Stimulated activated CD4-positive, alpha-beta T cell treated with anti-CD3 and anti-CD28 coated beads, Interleukin-12 subunit alpha, Interleukin-12 subunit beta, amount 100 ng/mL, for 48 hours (primary cell): ENCODE measurements at places on chromosomes 2 and 18.

DNA sequence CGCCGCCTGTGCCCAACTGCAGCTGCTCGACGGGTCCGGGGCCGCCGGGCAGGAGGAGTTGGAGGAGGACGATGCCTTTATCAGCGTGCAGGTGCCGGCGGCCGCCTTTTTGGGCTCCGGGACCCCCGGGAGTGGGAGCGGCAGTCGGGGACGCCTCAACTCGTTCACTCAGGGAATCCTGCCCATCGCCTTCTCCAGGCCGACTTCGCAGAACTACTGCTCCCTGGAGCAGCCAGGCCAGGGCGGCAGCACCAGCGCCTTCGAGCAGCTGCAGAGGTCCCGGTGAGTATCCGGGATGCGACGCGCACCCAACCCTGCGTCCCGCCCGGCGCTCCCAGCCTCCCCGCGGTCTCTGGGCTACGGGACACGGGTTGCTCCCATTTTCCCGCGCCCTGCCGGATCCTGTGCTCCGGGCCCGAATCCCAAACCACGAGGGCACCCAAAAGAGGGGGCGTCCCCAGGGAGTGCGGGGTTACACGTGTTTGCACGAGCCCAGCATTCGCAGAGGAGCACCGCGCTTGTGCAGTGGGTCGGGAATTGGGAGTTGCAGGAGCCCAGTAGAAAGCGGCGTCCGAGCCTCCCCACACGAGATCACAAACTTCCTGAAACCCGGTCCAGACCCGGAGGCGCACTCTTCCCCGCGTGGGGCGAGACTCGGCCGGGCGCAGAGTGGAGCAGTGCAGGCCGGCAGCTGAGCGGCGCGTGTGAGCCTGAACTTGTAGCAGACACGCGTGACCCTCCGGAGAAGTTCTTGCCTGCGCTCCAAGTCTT lies 1.2 kb downstream of the CABLES1 start:
- peak; percentile 6 for DNase-seq

DNA sequence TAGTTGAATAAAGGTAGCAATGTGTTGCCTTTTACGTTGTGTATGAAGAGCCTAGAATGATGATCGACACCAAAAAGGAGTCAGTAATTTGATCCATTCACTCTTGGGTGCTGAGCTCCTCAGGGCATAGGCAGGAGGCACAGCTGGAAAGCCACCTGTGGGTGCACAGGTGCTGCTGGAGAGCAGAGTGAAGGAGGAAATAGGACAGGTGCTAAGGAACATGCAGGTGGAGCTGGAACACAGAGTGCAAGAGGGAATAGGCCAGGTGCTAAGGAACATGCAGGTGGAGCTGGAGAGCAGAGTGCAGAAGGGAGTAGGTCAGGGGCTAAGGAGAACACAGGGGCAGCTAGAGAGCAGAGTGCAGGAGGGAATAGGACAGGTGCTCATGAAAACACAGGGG lies 86.1 kb downstream of the SH3YL1 start:
- no peak for DNase-seq

DNA sequence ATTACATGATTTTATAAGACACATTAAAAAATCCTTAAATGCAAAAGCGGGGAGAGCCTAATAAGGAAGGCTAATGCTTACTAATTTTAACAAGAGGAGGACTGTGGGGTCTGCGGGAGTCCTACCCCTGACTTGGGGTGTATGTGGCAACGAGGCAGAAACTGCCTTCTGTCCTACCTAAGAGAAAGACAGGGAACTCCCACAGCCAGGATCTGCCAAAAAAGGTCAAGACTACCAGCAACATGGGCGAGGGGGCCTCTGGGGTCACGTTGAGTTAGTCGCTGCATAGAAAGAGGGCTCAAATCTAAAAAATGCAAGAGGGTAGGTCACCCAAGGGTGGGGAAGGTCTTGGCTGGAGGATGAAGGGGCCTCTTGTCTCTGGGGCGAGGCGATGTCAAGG lies 529 bp upstream of the AMER3 start:
- no peak for DNase-seq

DNA sequence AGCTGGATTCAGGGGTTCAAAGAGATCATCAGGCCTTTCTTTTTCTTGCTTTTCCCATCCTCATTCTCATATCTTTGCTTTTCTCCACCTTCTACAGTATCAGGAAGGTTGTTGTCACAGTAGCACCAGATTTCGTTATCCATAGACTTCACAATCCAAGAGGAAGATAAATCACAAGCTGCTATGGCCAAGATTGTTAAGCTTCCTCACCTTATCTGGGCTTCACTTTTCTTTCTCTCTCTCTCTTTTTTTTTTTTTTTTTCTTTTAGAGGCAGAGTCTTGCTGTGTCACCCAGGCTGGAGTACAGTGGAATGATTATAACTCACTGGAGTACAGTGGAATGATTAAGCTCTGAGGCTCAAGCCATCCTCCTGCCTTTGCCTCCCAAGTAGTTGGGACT lies 93.5 kb downstream of the TTC27 start:
- DNase-seq: no peak
